Right kidney (tissue), 9 donors: ENCODE measurements at places on chromosomes 6 and 20.

GRCh38 chr6:125149256-125150144, 4.1 kb upstream of the TPD52L1 start:
- DNase-seq, result peak; percentile 11

- no peak for DNase-seq
These were observed 26.3 kb downstream of the PRDM1 start for GRCh38 chr6:106112433-106112832.

DNA sequence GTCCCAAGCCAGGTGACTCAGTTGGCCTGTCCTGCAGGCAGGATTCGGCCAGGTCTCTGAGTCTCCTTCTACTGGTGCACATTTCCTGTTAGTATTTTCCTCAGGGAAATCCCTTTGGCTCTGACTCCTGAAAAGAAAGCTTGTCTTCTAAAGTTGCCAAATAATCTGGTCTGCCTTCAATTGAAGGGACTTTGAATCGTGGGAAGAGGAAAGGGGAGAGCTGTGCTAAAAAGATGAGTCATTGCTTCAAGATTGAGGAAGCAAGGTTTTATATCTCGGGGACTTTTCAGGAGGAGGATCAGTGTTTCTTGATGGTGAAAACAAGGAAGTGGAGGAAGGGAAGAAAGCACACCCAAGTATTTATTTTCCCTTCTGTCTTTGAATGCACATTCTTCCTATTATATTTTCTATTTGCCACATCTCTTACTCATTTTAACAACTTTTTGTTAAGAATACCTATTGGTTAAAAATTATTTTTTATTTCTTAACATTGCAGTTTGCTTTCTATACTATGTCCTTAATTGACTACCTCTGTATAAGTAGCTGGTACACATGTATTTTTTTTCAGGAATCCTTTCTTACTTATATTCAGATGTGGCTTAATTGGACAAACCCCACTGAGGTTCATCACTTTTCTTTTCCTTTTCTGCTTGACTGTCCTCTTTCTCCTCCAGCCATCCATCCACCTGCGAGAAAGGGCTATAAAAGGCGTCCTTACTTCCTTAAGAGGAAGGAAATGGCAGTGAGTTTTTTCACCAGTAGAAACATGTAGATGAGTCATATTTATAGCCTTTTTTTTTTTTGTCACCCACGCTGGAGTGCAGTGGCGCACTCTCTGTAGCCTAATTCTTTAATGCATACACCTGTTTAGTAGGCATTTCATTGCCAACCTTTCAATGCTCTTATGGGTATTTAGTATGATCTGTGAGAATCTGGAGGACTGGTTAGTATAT, 15.0 kb upstream of the IFNGR1 start:
- DNase-seq, result no peak

GRCh38 chr6:89928604-89929003, 34.3 kb downstream of the GJA10 start:
- no peak for DNase-seq

DNA sequence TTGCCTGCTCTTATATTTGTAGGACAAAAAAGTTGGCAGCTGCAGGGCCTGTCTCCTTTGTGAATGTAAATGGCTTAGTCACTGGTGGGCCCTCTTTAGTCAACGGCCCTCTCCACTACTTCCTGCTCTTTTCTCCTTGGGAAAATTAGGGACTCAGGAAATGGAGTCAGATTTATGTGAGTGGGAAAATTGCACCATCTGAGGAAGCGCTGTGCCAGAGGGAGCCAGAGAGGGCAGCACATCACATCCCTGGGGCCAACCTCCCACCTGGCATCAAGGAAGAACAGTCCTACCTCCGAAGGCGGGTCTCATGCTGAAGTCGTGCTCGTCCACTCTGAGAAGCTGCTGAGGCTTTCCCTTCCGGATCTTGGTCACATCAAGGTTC, 15.6 kb downstream of the GABRR2 start:
- no peak for DNase-seq

DNA sequence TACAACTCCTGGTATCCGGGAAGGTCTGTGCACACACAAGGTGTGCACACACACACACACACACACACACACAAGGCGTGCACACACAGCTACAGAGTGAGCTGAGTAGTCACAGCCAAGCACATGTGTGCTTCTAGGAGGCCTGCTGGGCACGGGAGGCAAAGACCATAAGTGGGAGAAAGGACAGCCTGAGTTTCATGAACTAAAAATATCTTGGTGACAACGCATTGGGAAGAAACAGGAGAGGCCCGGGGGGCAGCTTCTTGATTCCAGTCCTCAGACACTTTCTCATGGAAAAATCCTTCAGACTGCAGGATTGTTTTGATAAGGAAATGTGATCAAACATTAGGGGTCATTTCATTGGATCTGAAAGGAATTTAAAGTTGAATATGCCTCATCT, 2.6 kb downstream of the TRAF3IP2 start:
- DNase-seq, result peak; percentile 63

- no peak for DNase-seq
These were observed 205.4 kb upstream of the CST7 start for GRCh38 chr20:24743641-24744040.

DNA sequence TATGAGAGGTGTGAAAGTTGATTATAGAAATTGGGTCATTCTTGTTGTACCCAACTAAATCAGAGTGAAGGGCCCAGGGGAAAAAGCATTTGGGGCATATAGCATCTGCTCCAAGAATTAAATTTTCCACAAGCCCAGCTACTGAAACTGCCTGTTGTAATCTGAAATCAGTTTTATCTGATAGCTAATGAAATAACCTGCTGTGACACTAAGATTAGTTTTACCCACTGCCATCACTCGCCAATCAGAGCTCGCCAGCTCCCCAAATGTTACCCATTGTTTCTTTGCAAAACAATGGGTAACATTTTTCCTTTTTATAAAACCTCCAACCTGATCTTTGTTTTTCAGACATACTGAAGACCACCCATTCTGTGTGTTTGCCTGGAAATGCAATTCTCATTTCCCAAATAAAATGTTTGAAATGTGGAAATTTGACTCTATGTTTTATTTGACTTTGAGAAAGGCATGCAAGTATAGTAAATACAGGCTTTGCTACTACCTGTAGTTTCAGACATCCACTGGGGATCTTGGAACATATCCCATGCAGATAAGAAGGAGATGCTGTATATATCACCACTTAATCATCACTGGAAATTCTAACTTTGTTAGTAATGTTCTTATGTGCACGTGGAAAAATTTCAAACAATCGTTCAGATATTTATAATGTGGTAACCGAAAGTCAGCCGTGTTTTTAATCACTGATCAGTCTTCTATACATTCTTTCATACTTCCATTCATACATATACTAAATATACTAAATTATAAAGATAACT, 6.3 kb upstream of the AHI1 start:
- no peak for DNase-seq

GRCh38 chr20:341682-342081, 5.2 kb upstream of the NRSN2 start:
- DNase-seq, result no peak

DNA sequence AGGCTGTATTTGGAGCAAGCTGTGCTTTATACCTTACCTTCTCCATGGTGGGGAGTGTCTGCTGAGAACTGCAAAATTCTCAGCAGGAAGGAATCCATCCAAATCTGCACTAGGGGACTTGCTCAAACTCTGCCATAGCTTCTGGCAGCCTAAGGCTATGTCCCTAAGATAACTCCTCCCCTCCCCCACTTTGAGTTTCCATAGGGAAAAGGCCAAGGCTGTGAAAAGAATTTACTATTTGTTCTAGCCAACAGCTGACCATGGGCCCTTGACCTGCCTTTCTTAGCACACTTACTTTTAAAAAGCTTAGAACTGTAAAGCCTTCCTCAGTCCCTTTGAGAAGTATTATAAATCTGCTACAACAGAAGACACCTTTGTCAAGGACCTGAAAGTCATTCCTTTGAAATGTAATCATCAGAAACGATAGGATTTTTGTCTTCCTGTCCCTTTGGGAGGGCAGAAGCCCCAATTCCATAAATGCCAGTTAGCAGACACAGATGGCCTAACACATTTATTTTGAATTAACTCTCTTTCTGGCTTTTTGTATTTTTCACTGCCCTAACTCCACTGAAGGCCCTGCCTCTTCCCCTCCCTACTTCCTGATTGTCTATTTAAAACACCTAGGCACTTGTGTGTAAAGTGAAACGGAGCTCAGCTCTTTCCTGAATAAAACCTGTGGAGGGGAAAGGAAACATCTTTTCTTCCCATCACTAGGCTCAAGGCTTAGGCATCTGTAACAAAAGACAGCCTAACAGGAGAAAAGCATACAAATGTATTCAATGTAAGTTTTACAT, 157.1 kb downstream of the AKAP7 start:
- no peak for DNase-seq

DNA sequence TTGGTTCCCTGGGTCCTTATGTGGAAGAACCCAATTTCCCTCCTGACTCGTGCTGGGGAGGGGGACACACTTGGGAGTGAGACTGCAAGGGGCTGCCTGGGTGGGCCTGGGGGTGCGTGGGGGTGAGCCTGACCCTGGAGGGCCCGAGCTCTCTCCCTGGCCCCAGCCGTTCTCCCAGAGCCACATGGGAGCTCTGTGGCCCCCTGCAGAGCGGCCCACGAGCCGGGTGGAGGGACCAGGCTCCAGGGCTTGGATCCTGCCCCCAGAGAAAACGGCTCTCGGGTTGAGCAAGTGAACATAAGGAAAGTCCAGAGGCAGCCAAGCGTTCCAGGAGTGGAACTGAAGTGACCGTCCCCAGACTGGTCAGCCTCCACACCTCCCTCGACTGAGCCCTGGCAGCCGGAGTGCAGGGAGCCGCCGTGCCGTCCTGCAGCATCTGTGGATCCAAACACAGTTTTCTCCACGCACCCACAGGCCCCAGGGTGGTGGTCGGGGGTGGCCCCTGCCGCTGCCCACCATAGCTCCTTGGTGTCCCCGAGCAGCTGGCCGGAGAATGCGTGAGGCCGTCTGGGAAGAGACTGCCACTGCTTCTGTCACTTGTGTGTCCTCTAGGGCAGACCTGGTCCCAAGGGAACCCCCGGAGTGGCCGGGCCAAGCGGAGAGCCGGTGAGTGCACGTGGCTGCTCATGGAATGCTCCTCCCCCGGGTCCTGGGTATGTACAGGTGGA, 10.6 kb downstream of the COL9A3 start:
- DNase-seq, result no peak

DNA sequence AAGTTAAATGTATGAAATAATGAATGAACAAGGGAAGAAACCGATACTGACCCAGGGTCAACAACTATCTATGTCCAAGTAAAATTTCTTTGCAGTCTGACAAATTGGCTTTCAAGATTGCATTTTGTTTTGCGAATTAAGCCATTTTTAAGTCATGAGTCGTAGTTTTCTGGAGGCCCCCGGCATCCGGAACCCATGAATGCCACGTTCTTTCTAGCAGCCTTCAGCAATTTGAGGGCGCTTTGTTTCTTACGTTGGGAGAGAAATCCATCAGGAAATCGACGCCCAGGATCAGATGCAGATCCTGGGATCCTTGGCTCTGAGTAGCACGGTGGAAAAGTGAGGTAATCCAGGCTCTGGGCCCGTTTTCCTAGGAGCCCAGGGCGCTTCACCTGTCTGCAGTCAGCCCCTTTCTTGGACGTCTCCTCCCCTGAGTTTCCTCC, 309 bp upstream of the ABRACL start:
- no peak for DNase-seq

DNA sequence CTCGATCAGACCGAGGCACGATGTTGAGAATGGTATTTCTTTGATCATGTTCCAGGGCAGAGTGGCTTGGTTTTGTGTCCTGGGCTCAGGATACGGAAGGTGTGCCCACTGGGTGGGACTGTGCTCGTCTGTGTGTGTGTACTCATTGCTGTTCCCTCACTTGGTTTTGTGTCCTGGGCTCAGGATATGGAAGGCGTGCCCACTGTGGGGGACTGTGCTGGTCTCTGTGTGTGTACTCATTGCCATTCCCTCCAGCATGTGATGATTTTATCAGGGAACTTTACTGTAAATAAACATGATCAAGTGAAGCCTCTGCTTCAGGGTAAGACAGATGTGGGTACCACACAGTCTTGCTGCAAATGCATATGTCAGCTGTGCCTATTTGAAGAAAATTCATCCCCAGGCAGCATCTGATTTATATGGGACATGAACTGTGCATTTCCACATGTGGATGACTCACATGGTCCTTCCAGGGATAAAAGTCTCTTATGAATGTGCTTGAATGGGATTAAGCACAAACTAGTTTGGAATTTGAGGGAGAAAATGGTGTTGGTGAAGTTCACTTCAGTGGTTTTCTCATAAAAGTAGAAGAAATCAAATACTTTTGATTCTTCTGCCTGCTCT, 274.3 kb downstream of the QKI start:
- no peak for DNase-seq

- DNase-seq, result no peak
These were observed 42.4 kb upstream of the GCLC start for GRCh38 chr6:53587291-53587690.

- DNase-seq, result no peak
These were observed 234.0 kb upstream of the CEP162 start for GRCh38 chr6:84461461-84461860.

DNA sequence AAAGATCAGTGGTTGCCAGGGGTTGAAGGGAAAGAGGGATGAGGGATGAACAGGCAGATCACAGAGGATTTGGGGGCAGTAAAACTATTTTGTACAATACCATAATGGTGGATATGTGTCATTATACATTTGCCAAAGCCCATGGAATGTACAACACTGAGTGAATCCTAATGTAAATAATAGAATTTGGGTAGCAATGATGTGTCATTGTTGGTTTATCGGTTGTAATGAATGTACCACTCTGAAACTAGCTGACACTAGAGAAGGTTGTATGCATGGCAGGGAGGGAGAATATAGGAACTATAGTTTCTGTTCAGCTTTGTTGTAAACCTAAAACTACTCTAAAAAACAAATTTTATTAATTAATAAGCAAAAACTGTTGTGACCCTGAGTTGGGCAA, 17.8 kb upstream of the ASF1A start:
- DNase-seq, result no peak

- DNase-seq, result no peak
These were observed 58.7 kb upstream of the TGM3 start for GRCh38 chr20:2237059-2237458.

DNA sequence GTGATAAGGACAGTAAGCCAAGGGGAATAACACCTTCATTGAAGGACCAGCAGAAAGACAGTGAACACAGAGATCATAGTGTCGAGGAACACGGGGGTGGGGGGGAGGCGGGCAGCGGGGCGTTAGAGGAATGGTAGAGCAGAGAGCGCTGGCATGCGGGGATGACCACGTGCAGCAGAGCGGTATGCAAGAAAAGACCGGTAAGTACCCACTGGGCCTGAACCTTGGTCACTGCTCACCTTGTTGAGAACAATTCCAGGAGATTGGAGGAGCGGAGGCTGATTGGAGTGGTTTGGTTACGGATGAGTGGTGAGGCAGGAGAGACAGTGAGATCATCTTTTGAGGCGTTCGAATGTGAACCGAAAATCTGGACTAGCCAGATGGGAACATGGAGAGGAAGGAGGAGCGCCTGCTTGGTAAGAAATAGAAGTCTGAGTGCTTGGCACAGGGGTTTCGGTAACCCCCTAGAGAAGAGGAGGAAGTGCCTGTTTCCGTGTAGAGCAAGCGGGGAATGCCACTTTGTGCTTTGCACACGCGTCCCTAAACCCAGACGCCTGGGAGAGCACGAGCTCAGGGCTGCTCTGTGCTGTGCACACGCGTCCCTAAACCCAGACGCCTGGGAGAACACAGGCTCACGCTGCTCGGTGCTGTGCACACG, 70.0 kb downstream of the FAM120B start:
- DNase-seq, result no peak
